GM13976 (cell line): ENCODE measurements at places on chromosomes 1 and 21.

DNA sequence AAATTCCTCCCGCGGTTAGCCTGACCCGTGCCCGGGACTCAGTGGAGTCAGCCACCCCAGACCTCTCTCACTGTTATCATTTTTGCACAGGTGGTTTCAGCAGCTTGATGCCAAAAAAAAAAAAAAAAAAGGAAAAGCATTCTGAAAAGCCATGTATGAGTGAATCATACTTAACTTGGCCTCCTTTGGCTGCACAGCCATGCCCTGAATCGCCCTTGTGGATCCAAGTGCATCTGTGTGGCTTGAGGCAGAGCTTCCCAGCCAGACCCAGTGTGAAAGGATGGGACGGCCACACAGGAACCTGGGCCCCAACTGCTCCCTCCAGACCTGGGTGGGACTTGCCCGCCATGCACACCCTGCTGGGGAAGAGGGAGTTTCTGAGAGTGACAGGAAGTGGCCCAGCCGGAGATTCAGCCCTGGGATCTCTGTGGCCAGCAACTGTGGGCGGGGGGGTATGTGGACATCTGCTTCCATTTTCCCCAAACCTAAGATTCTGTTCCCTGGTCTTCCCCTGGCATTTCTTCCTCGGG lies 8.6 kb downstream of the YBEY start:
- DNase-seq = peak; percentile 79

GRCh38 chr1:237470712-237471338 lies 419.9 kb downstream of the ZP4 start:
- no peak for DNase-seq

GRCh38 chr1:216576234-216576937 lies 146.8 kb downstream of the ESRRG start:
- no peak for DNase-seq

DNA sequence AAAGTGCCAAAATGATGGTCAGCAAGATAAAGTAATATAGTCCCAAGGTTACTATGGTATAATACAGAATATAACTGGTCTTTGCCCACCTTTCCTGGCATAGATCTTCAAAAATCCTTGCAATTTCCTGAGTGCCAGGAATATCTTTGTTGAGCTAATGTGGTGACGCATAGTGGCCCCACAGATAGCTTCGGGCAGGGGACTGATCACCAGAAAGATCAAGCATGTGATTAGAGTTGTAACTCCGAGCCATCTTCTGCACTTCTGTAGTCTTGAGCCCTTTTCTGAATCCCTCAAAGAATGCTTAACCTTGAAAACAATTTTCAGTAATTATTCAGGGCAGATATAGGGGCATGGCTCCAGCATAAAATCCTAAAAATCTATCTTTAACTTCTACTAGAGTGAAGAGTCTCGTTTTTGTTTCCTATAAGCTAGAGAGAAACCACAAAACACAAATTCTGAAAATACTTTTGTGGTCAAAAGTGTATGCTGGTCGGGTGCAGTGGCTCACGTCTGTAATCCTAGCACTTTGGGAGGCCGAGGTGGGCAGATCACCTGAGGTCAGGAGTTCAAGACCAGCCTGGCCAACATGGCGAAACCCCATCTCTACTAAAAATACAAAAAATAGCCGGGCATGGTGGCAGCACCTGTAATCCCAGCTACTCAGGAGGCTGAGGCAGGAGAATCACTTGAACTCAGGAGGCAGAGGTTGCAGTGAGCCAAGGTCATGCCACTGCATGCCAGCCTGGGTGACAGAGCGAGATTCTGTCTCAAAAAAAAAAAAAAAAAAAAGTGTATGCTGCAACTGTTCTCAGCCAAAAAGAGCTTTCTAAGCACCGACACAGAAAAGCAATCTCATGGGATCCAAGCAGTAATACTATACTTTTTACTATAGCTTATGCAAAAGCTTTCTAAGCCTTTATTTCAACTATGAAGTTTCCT lies 62.8 kb downstream of the NVL start:
- DNase-seq = no peak

- peak; percentile 65 for DNase-seq
Observed at GRCh38 chr1:21911205-21912001, 25.7 kb downstream of the HSPG2 start.

- no peak for DNase-seq
Observed at GRCh38 chr1:67644566-67644965, 40.4 kb upstream of the GADD45A start.

GRCh38 chr1:99992044-99992722 lies 22.4 kb downstream of the SLC35A3 start:
- no peak for DNase-seq

DNA sequence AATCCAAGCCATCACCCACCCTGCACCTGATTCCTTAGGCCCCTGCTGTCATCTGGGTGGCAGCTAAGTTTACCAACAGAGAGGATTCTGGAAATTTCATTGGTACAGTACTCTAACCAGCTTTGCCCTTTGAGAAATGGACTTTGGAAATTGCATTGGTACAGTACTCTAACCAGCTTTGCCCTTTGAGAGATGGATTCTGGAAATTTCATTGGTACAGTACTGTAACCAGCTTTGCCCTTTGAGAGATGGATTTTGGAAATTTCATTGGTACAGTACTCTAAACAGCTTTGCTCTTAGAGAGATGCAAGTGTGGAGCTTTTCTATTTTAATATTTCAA lies 42.5 kb downstream of the MAB21L3 start:
- DNase-seq = no peak

DNA sequence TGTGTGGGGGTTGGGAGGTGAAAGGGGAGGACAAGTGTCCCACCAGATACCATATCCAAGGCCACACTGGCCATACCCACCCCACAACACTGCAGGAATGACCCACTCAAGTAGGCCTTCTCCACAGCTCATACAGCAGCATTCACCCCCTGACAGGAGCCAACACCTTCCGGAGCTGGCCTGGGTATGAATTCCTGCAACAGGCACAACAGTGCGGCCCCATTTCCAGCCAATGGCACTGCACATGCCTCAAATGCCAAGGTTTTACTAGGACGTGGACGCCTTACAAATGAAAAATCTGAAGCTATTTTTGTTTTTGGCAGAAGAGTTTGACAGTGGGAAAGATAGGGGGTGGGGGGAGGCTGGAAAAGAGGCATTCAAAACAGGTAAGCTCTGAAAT lies 2.0 kb downstream of the KCND3 start:
- no peak for DNase-seq

DNA sequence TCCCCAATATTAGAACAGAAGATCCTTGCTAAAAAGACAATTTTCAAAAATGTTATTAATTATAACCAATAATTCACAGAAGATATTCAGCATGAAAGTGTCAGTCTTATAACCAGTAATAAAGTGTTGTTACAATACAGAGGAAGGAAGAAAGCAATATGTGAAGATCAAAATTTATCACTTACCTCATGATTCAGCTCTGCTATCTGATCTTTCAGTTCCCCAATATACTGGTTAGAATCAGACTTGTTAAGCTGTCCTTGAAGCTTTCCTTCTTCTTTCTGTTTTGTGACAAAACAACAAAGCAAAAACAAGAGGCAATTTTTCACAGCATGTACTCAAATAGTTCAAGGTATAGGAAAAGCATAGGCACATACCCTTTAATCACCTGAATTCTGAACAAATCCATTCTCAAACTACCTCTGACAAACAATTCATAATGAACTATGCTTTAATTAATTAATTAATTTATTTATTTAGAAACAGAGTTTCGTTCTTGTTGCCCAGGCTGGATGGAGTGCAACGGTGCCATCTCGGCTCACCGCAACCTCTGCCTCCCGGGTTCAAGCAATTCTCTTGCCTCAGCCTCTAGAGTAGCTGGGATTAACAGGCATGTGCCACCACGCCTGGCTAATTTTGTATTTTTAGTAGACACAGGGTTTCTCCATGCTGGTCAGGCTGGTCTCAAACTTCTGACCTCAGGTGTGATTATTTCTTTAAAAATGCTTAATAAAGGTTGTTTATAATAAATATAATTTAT lies 76.9 kb upstream of the GFI1 start:
- DNase-seq = peak; percentile 74

- DNase-seq = no peak
Observed at GRCh38 chr1:38105267-38105666, 58.7 kb upstream of the POU3F1 start.

DNA sequence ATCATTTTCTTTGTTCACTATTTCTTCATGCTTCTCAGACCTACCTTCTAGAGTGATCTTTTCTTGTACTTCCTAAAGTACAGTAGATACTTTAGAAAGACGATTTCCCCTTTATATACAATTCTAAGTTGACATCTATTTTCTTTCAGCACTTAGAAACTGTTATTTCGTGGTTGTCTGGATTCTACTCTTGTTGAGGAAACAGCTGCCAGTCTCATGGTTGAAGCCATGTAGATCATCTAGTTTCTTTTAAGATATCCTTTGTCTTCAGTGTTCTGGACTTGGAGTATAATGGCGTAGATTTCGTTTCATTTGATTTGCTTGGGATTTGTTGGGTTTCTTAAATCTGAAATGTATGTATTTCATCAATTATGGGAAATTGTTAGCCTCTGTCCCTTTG lies 67.6 kb downstream of the PKN2 start:
- DNase-seq = no peak

DNA sequence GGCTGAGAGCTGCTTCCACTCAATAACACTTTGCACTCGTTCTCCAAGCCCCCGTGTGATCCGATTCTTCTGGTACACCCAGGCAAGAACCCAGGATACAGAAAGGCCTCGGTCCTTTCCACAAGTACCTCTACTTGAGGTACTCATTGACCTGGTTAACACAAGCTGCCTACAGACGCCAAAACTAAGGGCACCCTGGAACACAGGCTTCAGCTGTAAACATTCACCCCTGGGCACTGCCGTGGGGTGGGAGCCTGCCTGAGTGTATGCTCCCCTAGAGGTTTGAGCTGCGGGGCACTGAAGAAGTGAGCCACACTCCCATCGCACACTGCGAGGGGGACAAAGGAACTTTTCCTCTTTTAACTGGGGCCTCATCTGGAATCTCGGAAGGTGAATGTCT lies 30.5 kb downstream of the LRRC3 start:
- no peak for DNase-seq

GRCh38 chr1:66585002-66585401 lies 51.0 kb downstream of the SGIP1 start:
- DNase-seq = no peak

GRCh38 chr21:31087639-31088473 lies 49.6 kb upstream of the KRTAP19-8 start:
- DNase-seq = no peak

DNA sequence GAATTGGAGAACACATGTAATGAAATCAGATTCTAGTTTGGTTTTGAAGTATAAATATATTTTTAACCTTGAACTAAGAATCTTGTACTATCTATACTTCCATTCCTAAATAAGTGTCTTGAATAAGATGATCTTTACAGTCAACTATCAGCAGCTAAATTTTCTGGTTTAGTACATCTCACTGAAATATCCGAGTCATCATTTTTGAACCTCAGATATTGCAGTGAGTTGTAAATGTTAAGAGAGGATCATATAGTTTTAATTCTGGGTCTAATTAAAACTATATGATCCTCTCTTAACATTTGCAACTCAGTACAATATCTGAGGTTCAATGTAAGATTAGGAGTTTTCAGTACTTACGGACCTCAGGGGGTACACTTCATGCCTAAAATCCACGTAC lies 768.8 kb upstream of the ADAMTS5 start:
- no peak for DNase-seq

- no peak for DNase-seq
Observed at GRCh38 chr1:6328091-6328490, 65.5 kb downstream of the ACOT7 start.

DNA sequence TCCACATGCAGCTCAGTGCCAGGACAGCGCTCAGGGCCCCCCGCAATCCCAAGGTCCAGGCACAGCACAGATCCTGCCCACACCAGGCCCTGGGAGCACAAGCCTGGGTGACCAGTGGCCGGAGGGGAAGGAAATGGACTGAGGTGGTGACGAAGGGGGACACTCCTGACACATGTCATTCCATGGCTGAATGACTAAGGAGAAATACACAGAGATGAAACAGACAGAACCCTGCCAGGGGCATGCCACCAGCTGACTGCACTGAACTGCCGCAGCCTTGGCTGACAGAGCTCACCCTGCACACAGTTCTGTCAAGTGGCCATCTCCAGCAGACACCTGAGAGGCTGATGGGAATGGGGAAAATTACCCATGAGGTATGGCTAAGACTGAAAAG lies 56.1 kb downstream of the HSF2BP start:
- no peak for DNase-seq
